CD4-positive, alpha-beta T cell treated with Interleukin-12 subunit alpha and Interleukin-12 subunit beta, for 1 hour (primary cell): ENCODE measurements at places on chromosomes 1 and 21.

- DNase-seq = no peak
These were observed 18.8 kb downstream of the TNFRSF9 start for GRCh38 chr1:7921796-7922195.

- no peak for DNase-seq
These were observed 3.3 kb downstream of the CFAP126 start for GRCh38 chr1:161364332-161364731.

DNA sequence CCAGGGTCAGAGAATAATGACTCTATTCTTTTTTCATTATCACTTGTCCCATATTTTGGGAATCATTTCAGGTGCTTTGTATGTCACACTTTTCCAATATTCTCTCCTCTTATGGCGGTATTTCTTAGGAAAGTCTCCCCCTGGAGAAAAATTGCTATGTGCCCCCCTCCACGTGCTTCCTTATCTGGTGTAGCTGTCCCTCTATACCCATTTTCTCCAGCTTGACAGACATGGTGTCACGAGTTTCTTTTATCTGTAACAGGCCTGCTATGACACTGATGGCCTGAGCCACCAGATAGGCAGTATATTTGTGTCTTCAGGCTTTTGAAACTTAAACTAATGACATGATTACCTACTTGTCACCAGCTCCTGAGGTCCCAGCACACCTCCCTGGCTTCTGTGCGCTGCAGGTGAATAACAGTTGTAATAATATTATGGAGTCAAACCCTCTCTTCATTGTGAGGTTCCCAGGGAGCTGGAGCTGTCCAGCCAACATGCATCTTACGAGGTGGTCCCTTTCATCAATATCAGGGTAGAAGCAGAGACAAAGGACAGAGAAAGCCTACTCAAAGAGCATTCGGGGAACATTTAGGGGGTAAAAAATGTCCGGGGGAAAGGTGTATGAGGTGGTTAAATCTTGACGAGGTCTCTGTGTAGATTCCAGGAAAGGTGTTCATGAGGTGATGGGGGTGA lies 71.2 kb upstream of the DUSP10 start:
- DNase-seq = no peak

DNA sequence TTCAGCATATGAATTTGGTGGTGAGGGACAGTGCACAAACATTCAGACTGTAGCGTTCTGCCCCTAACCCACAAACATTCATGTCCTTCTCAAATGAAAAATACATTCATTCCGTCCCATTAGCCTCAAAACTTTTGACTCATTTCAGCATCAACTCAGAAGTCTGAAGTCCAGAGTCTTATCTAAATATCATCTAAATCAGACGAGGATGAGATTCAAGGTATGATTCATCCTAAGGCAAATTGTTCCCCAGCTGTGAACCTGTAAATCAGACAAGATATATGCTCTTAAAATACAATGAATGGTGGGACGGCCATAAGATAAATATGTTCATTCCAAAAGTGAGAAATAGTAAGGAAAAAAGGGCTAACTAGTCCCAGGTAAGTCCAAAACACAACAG lies 1195.6 kb upstream of the ADGRL4 start:
- no peak for DNase-seq

- no peak for DNase-seq
These were observed at the start of gene SH3BGR for GRCh38 chr21:39451332-39452206. Gene SH3BGR, plus strand, starts transcription at chr21:39451970. Its CDS starts 127 bp downstream, at chr21:39452097.

DNA sequence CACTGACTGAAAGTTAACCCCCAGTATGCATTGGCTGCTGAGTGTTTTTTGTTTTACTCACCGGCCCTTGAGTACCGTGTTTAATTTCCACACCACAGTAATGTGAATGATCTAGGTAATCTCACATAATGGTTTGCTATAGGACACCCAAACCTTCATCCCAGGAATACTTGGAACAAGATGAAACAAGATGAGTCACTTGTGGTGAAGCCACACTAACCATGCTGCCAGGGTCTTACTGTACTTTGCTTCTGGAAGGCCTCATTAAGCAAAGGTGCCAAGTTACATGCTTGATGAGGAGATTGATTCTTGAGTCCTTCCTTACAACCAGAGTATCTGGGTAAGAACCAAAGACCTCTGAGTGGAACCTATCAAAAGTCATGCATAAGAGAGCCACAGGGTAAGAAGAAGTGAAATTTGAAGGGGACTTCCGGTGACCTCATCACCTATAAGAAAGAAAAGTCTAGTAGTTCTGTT lies 163.3 kb downstream of the NRIP1 start:
- no peak for DNase-seq

- no peak for DNase-seq
These were observed 34.7 kb downstream of the AGT start for GRCh38 chr1:230679192-230679591.

- no peak for DNase-seq
These were observed 12.7 kb upstream of the DEGS1 start for GRCh38 chr1:224170343-224170742.

DNA sequence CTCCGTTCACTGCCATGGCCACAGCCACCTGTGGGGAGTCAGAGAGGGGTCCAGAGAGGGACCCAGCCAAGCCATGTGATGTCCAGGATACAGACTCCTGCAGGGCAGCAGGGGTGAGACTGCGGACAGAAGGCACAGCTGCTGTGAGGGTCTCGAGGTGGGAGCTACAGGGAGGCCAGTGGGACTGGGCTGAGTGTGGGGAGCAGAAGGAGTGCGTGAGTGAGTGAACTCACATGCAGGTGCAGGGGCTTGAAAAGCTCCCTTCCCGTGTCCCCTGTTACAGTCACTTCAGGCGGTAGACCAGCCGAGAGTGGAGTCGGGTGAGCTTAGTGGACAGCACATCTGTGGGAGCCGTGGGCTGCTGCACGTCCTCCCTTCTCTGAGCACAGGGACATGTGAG lies 42.4 kb downstream of the S100B start:
- no peak for DNase-seq

DNA sequence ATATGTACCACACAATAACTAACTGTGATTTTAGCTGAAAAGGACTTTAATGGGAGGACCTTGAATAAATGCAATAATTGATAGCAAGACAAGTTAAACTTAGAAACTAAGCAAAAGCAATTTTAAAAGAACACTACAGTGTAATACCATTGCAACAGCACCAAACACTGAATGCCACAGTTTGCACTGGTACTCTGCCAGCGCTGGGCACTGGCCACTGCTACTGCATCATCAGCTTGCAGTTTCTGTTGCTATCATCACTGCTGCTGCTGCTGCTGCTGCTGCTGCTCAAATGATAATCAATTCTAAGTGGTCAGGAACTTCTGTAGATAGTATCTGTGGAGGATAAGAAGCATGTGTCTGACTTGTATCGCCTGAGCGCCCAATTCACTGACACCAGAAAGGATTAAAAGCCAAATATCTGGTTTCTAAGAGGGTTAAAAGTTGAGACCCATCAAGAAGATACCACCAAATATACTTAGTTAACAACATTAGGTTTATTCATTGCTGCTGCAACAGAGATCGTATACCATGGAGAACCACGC lies 306.9 kb downstream of the LRRC40 start:
- DNase-seq = no peak

DNA sequence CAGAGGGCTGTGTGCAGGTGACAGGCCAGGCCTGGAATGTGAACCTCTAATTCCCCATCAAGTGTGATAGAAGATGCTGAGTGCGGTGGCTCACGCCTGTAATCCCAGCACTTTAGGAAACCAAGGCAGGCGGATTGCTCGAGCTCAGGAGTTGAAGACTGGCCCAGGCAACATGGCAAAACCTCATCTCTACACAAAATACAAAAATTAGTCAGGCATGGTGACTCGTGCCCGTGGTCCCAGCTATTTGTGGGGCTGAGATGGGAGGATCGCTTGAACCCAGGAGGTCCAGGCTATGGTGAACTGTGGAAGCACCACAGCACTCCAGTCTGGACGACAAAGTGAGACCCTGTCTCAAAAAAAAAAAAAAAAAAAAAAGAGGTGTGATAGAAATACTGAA lies 40.1 kb upstream of the PUM1 start:
- no peak for DNase-seq

DNA sequence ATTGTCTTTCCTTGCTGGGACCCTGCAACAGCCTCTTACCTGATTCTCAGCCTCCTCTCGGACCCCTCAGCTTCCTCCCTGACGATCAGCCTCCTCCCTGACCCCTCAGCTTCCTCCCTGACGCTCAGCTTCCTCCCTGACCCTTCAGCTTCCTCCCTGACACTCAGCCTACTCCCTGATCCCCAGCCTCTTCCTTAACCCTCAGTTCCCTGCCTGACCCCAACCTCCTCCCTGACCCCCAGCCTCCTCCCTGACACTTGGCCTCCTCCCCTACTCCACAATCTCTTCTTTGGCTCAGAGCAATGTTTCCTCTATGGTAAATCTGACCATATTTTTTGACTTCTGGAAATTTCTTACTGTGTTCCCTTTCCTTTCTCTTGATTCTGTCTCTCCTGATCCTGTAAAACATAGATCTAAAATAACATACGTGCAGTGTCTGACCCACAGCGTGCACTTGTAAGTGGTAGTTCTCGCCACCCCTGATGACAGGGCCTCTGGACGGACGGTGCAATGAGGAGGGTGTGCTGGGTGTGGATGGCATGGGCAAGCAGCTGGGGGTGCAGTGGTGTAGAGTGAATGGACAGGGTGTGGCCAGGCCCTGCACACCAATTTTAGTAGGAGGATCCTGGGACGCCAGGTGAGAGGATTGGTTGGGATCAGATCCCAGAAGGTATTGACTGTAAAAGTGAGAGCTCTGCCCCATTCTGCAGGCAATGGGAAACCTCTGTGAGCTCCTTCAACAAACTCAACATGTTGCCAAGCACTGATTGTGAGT lies 264.1 kb downstream of the FOXD2 start:
- DNase-seq = no peak

DNA sequence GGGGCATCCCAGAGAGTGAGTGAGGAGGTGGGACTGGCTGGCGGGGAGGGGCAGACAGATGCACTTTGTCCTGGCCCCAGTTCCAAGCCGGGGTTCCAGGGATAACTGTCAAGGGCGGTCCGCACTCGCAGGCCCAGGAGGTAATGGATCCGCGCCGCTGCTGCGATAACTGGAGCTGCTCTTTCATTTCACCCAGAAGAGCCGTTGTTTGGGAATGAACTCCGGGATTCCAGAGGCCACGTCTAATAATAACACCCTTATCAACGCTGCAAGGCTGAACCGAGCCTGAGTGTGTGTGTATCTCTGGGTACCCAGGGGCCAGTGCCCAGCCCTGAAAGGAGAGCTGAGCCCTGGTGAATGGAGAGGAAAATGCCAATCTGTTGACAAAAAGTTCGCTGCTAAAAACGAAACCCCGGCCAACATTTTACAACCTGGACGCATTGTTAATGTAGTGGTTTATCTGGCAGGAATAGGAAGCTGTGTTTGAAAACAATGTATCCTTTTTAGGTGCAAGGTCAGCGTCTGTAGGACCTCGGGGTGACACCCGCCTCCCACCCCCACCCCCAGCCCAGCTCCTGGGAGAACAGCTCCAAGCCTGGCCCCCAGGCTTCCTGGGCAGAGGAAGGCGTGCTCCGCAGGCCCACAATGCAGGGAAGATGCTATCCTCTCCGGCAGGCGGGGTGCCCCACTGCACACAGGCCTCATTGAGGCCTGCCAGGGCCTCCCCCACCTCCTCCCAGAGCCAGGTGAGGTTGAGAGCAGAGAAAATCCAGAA lies 119.7 kb downstream of the PROX1 start:
- DNase-seq = no peak

DNA sequence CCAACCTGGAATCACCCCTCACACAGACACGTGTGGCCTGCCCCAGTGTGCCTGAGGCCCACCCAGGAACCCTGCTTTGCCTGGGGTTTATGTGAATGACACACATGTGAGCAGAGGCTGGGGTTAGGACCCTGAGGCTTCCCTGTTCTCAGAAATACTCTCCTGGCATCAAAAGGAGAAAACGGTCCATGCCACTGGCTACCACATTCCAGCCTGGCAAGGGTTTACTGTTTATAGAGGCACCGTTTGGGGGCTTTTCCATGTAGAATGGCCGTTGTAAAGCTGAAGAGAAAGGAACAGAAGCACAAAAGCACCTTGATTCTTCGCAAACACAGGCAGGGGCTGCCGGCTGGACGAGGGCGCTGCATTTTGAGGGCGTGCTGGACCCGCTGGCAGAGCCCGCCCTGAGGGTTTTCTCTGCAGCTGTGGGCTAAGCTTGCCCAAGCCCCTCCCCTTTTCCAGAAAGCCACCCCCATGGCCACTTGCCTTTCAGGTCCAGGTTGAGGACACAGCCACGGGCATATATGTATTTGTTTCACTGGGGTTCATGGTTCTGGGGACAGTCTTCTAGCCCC lies 13.0 kb downstream of the TFF3 start:
- DNase-seq = no peak

GRCh38 chr1:145994391-145995120 lies 1.8 kb downstream of the TXNIP start:
- peak; percentile 44 for DNase-seq

DNA sequence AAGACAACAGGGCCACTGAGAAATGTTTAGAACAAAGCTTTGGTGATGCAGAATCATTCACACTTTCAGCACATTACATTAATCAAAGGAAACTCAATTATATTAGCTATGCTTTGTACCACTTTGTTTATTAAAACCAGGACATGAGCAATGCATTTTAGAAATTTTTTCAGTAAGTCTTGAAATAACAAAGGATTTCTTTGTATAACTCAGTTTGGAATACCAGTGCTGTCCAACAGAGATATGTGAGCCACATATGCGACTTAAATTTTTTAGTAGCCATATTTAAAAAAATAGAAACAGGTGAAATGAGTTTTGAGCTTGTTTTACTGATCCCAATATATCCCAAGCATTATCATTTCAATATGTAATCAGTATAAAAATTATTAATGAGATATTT lies 18.8 kb upstream of the F3 start:
- no peak for DNase-seq

DNA sequence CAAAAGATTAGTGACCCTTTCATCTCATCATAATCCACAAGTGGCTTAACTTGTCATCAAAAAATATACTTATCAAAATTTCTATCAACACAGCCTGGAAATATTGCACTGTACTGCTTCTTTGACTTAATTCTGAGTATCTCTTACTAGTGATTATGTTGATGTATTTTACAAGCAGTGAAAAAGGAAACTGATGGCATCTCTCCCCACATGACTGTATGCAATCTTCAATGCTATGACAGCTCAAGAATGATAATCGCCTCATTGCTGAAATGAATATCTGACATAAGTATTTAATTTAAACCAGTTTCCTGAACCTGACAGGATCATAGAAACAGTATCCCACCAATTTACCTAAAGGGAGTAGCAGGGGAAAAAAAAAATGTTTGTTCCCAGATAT lies 79.5 kb downstream of the DPYD start:
- no peak for DNase-seq

- DNase-seq = peak; percentile 82
These were observed 12.7 kb downstream of the EFNA3 start for GRCh38 chr1:155091071-155092051.

- DNase-seq = peak; percentile 78
These were observed at the start of gene MAPKAPK2 for GRCh38 chr1:206684478-206685333. Gene MAPKAPK2, plus strand, starts transcription at chr1:206684905. Its CDS starts 325 bp downstream, at chr1:206685230.

GRCh38 chr1:22710701-22711049 lies at the start of gene EPHB2:
Gene EPHB2, plus strand, starts transcription at chr1:22710839. Its CDS starts 144 bp downstream, at chr1:22710983.
- peak; percentile 11 for DNase-seq

GRCh38 chr1:221430152-221430960 lies 311.5 kb downstream of the DUSP10 start:
- DNase-seq = no peak

- DNase-seq = no peak
These were observed 3.4 kb downstream of the PRR9 start for GRCh38 chr1:153220606-153221303.

- no peak for DNase-seq
These were observed 15.6 kb downstream of the BATF3 start for GRCh38 chr1:212684076-212684475.

GRCh38 chr1:188817814-188818213 lies 1659.8 kb downstream of the BRINP3 start:
- no peak for DNase-seq

GRCh38 chr1:5731110-5731423 lies 261.2 kb downstream of the NPHP4 start:
- no peak for DNase-seq
